ENCODE measurements at places on chromosomes 5 and 9.

DNA sequence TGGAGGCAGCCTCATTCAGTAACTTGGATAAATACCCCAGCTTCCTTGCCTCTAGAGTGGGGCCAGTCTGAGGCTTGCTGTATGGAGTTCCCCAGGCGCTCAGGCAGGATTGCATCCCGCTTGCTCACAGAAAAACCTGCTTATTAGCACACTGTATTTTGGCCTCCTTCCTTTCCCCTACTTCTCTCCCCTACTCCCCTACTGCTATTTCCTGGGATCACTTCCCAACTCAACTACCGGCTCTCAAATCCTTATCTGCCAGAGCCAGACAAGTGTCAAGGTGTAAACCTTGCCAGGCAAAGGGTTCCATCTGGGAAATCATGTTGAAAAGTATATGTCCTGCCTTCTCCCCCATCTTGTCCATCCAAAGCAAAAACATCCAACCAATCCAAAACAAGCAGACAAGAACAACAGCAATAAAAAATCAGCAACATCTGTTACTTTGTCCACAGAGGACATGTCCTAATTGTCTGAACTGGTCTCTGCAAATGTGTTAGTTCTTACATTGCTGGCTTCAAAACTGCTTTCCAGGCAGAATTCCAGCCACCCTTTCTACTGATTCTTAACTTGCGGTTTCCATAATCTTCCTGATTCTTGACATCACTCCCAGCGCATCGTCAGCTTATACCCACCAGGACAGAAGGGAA lies 164.1 kb upstream of the SEMA6A start:
- no peak overlapping the region for H3K4me3 ChIP-seq
- H3K27ac ChIP-seq = no peak overlapping the region
- no peaks in the 10 kb centered on the region for H3K36me3 ChIP-seq
- H3K27me3 ChIP-seq = no peaks in the 10 kb centered on the region
- DNase-seq = no peak
- H3K4me1 ChIP-seq = no peaks in the 10 kb centered on the region

DNA sequence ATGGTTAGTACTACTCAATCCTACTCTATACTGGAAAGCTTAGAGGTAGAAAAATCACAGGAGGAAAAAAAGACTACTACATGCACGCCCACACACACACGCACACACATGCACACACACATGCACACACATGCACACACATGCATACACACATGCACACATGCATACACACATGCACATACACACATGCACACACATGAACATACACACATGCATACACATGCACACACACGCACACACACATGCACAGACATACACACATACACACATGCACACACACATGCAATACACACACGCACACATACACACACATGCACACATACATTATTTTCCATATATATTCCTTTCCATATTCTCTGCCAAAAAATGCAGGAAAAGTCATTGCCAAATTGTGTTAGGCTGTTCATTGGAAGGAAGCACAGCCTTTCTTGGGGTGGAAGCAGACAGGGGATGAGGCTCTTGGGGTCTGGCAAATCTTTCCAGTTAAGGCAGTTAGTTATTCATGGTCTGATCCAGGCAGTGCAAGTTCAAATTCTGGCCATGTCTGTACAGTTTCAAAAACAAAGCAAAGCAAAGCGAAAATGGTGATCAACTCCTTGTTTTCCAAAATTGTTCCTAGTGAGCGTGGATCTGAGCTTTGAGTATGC lies 187.9 kb upstream of the EGFLAM start:
- H3K27me3 ChIP-seq = no peaks in the 10 kb centered on the region
- no peak overlapping the region for H3K4me3 ChIP-seq
- H3K27ac ChIP-seq = no peak overlapping the region
- no peak for DNase-seq

DNA sequence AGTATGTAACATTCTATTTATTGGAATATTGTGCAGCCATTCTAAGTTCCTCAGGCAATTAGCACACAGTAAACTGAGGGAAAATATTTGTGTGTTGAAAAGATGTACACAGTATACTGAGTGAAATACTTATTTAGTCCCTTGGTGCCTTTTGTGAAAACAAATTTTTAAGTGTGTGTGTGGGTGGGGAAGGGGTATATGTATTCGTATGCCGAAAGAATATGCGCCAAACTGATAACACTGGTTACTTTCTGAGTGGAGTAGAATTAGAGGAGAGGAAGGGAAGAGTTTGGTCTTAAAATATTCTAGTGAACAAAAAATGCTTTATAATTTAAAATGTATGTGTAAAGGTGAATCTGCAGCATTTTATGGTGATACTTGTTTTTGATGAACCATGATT lies 3.1 kb downstream of the DCP2 start:
- H3K4me3 ChIP-seq = peak overlapping the region; percentile 91
- H3K27me3 ChIP-seq = no peaks in the 10 kb centered on the region
- no peak overlapping the region for H3K27ac ChIP-seq

GRCh38 chr9:135604437-135605237 lies 34.7 kb downstream of the GLT6D1 start:
- peaks cover 3% of the 10 kb centered on the region for H3K27me3 ChIP-seq
- no peaks in the 10 kb centered on the region for H3K4me1 ChIP-seq
- H3K36me3 ChIP-seq = no peaks in the 10 kb centered on the region
- H3K4me3 ChIP-seq = no peak overlapping the region

- H3K27ac ChIP-seq = no peak overlapping the region
Measured at GRCh38 chr9:94829380-94830070, 103.0 kb downstream of the AOPEP start.

DNA sequence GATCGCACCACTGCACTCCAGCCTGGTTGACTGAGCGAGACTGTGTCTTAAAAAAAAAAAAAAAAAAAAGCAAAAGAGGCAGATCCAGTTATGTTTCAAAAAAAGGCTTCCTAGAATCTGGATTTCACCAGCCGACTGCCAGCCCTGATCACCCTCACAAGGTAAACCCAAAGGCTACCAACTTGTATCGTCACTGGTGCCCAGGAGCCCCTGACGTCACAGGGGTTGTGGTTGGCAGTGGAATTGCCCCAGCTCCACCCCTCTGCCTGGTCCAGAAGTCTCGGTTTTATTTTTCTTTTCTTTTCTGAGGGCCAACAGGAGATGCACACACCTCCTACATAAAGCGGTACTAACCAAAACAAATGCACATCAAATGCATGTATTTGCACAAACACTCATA lies 6.0 kb upstream of the LMX1B start:
- H3K36me3 ChIP-seq = no peaks in the 10 kb centered on the region
- H3K4me1 ChIP-seq = peaks cover 13% of the 10 kb centered on the region
- peaks cover 74% of the 10 kb centered on the region for H3K27me3 ChIP-seq
- no peak overlapping the region for H3K4me3 ChIP-seq
- no peak overlapping the region for H3K27ac ChIP-seq
- DNase-seq = peak; percentile 17

GRCh38 chr5:157520911-157521703 lies 54.5 kb downstream of the ADAM19 start:
- H3K36me3 ChIP-seq = peaks cover 70% of the 10 kb centered on the region
- DNase-seq = no peak

DNA sequence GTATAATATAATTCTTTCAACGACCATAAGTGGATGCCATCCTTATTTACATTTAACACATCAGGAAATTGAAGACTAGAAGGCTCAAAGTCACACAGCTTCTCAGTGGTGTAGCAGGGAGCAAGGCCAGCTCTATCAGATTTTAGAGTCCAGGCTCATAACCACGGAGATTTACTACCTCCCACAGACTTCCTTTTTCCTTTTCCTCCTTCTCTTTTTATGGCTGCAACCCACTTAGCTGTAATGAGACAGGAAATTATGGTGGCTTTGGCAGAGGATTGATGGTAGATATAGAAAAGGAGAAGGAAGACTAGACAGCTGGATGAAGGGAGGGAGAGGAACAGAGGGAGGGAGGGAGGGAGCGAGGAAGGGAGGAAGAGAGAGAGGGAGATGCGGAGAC lies 47.4 kb downstream of the SPEF2 start:
- DNase-seq = peak; percentile 10
- H3K4me1 ChIP-seq = peaks cover 12% of the 10 kb centered on the region

GRCh38 chr5:103561685-103562452 lies 720 bp downstream of the NUDT12 start:
- peak; percentile 3 for DNase-seq
- H3K36me3 ChIP-seq = no peaks in the 10 kb centered on the region
- H3K27ac ChIP-seq = no peak overlapping the region
- H3K4me3 ChIP-seq = peak overlapping the region; percentile 89
- H3K4me1 ChIP-seq = peaks cover 9% of the 10 kb centered on the region

DNA sequence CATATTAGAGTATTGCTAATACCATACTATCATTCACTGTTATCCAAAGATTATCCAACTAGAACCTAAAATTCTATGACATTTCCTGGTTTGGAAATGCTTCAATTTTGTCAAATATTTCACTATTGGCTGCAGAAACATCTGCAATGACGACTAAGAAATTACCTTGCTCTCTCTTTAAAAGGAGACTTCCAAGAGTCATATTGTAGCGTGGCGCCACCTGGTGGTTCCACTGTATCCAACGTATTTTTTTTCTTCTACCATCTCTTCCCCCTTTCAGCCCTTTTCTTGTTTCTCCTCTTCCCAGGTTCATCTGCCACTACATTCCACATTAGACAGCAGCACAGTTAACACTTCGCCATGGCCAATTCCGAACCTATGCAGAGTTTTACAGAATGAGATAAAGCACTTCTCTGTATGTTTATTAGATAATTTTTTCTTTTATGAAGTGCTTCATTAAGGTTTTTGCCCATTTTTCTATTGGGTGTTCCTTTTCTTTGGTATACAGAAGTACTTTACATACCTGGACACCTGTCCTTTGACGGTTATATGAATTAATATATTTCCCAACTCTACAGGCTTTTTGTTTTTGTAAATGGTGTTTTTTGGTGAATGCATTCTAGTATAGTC lies 153.5 kb downstream of the CDC42SE2 start:
- no peaks in the 10 kb centered on the region for H3K27me3 ChIP-seq
- peak; percentile 60 for DNase-seq
- peaks cover 6% of the 10 kb centered on the region for H3K36me3 ChIP-seq
- H3K4me3 ChIP-seq = no peak overlapping the region
- H3K4me1 ChIP-seq = no peaks in the 10 kb centered on the region

DNA sequence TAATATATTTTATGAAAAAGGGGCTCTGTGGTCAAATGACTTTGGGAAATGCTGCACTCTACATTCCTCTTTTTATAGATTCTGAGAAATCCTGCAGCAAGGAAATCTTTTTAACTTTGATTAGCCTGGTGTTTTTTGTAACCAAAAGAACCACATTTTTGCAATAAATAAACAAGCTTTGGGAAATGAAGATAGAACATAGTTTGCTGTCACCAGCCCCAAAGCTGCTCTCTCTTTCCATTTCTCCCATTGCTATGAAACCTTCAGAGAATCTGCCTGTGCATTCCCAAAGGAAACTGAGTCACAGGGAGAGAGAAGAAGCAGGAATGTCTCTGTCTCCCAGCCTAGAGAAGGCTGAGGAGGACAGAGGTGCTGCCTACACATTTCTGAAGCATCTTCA lies 59.0 kb downstream of the COL15A1 start:
- peaks cover under 1% of the 10 kb centered on the region for H3K27me3 ChIP-seq
- H3K4me3 ChIP-seq = no peak overlapping the region
- no peak for DNase-seq
- no peak overlapping the region for H3K27ac ChIP-seq
- H3K4me1 ChIP-seq = peaks cover 10% of the 10 kb centered on the region
- no peaks in the 10 kb centered on the region for H3K36me3 ChIP-seq

DNA sequence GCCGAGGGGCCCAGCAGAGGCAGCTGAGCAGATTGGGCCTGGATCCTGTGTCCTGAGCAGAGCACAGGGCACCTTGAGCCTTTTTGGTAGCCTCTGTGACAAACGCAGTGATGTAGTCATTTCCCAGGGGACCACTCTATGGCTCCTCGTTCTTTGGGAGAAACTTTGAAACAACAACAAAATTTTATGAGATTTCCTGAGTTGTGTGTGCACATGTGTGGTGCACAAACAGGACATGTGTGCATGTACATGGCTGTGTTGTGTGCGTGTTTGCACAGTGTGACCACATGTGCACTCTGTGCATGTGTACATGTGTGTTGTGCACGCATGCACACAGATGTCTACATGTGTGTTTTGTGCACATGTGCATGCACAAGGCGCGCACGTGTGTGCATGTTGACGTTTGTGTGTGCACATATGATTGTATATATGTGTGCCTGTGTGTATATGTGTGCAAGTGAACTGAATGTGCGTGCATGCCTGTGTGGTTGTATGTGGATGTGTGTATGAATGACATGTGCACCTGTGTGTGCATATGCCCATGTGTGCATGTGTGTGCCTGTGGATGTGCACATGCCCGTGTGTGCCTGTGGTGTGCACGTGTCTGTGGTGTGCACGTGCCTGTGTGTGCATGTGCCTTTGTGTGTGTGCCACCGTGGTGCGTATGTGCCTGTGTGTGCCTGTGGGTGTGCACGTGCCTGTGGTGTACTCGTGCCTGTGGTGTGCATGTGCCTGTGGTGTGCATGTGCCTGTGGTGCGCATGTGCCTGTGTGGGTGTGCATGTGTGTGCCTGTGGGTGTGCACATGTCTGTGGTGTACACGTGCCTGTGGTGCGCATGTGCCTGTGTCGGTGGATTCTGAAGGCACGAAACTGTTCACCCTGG lies 221.6 kb downstream of the CACNA1B start:
- no peaks in the 10 kb centered on the region for H3K27me3 ChIP-seq
- no peaks in the 10 kb centered on the region for H3K36me3 ChIP-seq
- no peak overlapping the region for H3K4me3 ChIP-seq
- no peak for DNase-seq

DNA sequence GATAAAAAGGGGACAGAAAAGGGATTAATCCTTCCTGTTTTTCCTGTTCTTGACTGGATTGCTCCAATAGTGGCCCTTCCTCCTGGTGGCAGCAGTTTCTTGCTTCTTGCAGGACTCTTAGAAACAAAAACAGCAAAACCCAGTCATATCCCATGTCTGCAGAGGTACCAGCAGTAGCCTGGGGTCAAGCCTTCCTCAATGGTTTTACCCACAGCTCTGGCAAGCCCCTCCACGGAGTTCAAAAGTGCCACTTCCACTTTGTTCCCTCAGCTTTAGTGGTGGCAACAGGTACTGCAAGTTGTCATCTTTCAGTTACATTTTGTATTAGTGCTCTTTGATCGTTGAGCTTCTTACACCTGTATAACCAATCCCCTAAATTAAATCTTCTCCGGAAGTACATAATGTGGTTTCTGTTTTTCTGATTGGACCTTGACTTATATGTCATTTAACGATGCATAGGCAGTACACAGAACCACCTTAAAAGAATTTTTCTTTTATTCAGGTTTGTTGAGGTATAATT lies 8.7 kb upstream of the RANBP6 start:
- H3K36me3 ChIP-seq = no peaks in the 10 kb centered on the region
- no peak overlapping the region for H3K4me3 ChIP-seq
- peak; percentile 47 for DNase-seq
- H3K27me3 ChIP-seq = no peaks in the 10 kb centered on the region
- H3K4me1 ChIP-seq = peaks cover 5% of the 10 kb centered on the region

GRCh38 chr9:38437193-38437823 lies 13.1 kb upstream of the IGFBPL1 start:
- no peaks in the 10 kb centered on the region for H3K36me3 ChIP-seq
- no peak for DNase-seq
- no peak overlapping the region for H3K4me3 ChIP-seq
- no peak overlapping the region for H3K27ac ChIP-seq
- no peaks in the 10 kb centered on the region for H3K27me3 ChIP-seq

GRCh38 chr9:135711391-135711790 lies 9.4 kb downstream of the KCNT1 start:
- H3K27me3 ChIP-seq = peaks cover 29% of the 10 kb centered on the region
- DNase-seq = no peak
- H3K27ac ChIP-seq = no peak overlapping the region
- H3K4me1 ChIP-seq = no peaks in the 10 kb centered on the region

- H3K27ac ChIP-seq = no peak overlapping the region
- H3K27me3 ChIP-seq = no peaks in the 10 kb centered on the region
- no peaks in the 10 kb centered on the region for H3K4me1 ChIP-seq
- DNase-seq = no peak
- no peak overlapping the region for H3K4me3 ChIP-seq
Measured at GRCh38 chr9:106929471-106930177, 66.7 kb downstream of the ZNF462 start.

Data from CD14-positive monocyte (primary cell).